K562 (cell line): ENCODE measurements at places on chromosomes 5 and 9.
A peak's percentile ranks its signal among the peaks of the same experiment; 100 is the strongest.

DNA sequence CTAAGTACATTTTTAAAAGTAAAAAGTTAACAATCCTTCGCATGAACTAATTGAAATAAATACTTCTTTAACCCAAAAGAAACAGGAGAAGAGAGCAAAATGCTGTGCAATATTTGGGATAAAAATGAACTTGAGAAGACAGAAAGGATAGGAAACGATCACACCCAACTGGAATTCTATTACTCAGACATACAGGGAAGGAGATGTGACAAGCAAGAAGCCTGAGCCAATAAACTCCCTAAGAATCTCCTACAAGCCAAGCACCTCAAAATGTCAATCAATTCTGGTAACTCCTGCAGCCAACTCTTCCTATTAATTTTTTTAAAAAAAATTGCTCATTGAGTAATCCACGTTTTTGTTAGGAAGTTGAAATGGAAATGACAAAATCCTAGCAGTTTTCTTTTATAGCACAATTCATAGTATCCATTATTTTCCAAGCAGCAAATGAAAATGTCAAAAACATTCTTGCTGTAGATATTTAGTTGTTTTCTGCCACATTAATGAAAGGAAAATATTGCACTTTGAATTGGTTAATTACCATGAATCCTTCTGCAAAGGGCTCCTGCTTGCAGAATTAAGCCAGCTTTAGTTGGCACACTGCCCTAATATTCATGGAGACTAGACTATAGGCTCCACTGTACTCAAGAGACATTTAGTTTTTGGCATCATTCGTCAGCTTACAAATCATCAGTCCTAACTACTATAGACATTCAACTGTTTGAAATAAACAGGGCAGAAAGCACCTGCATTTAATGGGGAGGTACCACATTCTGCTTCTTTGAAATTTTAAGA is 89.0 kb downstream of the RFX3 start:
- no peak for DNase-seq

DNA sequence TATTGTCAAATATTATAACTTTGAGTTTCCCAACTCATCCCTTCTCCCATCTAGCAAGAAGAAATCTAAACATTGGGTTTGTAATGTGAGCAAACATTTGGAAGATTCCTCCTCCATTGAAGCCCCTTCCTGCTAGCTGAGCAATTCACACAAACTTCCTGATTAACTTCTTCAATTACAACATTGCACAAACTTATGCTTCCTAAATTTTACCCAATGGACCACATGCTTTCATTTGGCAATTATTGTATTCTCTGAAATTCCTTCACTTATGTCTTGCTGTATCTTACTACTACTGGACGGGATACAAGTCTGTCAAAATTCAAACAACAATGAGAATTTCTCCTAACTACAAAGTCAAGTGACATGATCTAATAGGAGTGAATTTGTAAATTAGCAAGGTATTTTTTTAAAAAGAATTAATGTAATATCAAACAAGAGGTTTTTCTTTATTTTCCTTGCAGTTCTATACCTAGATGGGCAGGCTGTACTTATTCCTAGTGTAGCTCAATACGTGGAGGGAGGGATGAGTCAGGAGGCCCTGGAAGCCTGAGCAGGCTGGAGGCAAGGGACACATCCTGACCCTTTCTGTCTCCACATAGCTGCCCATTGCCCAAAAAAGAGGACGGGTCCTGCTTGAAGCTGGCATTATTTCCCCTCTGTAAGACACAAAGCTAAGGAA is 11.8 kb upstream of the IFNW1 start:
- DNase-seq, result no peak

- peak; percentile 91 for DNase-seq
Observed at GRCh38 chr5:138491669-138492559, 26.6 kb downstream of the EGR1 start.

GRCh38 chr5:125823572-125823971 is 599.6 kb upstream of the GRAMD2B start:
- no peak for DNase-seq

- DNase-seq, result no peak
Observed at GRCh38 chr9:131520503-131520902, 10.6 kb downstream of the UCK1 start.

DNA sequence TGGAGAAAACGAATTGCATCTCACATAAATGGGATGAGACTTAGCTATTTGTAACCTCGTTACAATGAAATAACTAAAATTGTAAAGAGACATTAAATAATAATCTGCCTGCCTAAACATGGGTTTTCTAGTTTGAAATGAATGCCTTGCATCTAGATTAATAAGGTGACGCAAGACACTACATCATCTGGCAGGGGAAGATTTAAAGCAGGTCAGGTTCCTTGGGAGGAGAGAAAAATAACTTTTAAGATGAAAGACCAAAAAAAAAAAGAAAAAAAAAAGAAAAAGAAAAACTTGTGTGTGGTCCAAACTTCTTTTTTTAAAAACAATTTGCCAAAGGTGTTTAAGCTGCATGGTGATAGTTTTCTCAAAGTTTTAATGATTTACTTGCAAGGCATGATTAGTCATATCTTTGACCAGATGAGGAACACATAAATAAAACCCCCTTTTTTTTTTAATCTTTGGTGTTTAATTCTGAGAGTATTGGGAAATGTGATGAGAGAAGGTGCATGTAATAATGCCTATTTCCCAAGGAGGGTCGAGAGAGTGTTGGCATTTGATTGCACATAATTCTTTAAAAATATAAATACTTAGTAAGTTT is 122.9 kb upstream of the ADAMTSL1 start:
- DNase-seq, result no peak

GRCh38 chr9:127311239-127311741 is 46.7 kb downstream of the GARNL3 start:
- DNase-seq, result peak; percentile 25

DNA sequence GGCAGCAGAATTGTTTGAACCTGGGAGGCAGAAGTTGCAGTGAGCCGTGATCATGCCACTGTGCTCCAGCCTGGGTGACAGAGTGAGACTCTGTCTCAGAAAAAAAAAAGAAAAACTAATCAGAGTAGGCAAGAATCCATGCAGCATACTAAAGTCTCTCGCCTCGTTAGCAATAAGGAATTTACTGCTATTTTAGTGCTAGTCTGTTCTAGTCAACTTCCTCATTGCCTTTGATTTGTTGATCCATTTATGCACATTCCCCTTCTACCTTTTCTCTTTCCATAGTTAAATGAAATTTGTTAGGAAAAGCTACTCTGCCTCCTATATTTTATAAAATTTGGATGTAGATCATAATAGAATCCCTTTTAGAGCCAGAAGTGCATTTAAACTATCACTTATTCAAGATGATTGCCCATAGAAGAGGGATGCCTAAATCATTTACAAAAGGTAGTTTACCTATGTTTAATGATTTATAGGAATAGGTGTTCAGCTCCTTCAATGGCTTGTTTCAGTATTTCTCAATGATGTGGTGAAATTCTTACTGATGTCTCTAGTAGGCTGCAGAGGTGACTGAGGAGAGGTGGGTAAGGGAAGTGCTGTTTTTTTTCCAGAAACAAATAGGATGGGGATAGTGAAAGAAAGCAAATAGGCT is 1.9 kb downstream of the LRRC19 start:
- no peak for DNase-seq

DNA sequence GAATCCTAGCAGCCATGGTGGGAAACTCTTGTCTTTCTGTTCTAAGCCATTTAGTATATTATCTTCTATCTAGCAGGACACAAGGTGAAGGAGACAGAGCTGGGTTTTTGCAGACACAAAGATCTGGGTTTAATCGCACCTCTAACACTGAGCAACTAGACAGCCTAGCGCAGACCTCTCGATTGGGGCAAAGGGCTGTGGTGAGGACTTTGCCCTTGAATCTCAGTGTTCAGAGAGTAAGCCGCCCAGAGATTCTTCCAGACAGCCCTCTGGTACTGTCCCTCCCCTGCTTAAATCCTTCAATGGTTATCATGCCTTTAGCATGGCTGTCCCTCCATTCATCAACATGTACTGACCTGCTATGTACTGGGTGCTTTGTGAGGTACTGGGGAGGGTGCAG is 128.1 kb downstream of the CRB2 start:
- no peak for DNase-seq

DNA sequence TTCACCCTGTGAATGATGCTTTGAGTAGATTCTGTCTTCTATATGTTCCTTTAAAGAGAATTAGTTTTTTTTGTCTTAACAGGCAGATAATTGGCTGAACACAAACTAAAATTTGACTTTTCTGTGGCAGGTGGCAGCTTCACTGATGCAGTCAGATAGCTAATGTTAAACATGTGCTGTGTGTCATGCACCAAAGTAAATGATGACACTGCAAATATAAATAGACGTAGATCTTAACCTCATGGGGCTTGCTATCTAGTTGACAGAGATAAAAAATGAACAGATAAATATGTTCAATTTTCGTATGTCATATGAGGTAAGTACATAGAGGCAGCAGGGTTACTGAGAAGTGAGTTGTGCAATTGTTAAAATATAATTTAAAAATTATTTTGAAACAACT is 82.7 kb downstream of the PARP8 start:
- no peak for DNase-seq

- DNase-seq, result no peak
Observed at GRCh38 chr5:157358871-157359270, 92.9 kb downstream of the CYFIP2 start.

DNA sequence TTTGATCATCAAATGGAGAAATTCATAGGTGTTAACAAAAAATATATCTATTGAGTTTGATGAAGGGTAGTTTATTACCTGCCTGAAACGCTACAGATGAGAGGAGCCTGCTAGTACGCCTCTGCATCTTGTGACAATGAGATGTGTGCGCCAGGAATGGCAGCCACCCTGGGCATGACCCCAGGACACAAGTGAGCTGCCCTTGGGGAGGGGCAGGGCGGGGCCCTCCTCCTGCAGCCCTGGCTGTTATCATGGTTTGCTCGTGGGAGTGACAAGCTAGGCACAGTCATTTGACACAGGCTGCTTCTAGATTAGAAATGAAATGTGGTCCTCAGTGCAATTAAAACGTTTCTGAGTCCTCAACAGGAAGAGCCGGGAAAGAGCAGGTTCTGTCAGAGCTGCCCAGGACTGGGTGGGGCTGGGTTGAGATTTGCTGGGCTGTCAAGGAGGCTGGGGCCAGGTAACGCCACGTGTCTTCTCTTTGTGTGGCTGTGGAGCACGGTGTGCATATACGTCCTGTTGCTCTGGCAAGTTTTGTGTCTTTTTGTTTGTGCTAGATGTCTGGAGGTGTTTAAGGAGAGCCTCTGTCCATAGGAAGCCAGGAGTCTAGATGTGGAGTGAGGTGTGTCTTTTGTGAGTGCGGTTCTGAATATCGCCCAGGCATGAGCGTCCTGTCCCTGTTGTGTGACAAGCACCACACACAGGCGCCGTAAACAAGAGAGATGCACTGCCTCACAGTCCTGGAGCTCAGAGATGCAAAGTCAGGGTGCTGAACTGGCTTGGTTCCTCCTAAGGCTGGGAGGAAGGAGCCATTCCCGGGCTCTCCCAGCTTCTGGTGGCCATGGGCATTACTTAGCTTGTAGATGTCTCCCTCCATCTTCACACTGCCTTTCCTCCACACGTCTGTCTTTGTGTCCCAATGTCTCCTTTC is 129.0 kb upstream of the IRX4 start:
- peak; percentile 12 for DNase-seq

GRCh38 chr9:72675586-72675985 is 154.2 kb downstream of the TMC1 start:
- no peak for DNase-seq

DNA sequence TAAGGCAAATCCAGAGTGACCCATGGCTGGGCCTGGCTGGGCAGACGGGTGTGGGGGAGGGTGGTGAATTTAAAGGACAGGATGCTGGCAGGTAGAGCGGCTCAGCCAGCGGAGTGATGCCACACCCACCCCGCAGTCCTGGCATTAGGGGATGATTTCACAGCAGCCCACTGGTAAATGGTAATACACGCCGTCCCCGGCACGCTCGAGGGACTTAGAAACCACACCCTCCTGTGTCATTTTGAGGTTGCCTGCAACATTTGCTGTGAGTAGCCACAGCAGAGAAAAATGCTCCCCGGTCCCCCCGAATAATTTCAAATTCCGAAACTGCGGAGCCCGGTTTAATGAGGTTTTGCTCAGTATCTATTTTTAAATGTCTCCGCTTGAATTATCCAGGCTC is 71.3 kb upstream of the FCN2 start:
- DNase-seq, result no peak
